ENCODE measurements at places on chromosomes 4 and X. TPM values are rescaled to one million over a fixed set of nuclear protein-coding genes. Genes with fewer than 3 reads are reported as not detected.

GAGE13 gene
- total RNA-seq, result not detected

MAD2L1 gene
- total RNA-seq, result 2.6 TPM

GPC4 gene
- total RNA-seq, result 62.7 TPM

FIP1L1 gene
- total RNA-seq, result 56.4 TPM

TSPAN5 gene
- 11.1 TPM for total RNA-seq

DNA sequence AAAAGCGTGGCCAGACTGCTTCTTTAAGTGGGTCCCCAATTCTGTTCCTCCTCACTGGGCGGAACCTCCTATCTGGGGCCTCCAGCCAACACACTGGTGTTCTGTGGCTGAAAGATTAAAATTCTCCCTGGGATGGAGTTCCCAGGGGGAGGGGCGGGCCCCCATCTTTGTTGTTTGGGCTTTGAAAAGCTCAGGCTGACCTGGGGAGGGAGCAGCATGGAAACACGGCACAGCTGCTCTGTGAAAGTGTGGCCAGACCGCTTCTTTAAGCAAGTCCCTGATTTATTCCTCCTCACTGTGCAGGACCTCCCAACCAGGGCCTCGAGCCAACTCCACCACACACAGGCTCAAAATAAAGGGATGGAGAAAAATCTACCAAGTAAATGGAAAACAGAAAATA is 219.5 kb downstream of the TMEM47 start:
- H3K27me3 ChIP-seq, result no peaks in the 10 kb centered on the region
- ATAC-seq, result peak; percentile 85
- no peaks in the 10 kb centered on the region for H3K4me1 ChIP-seq
- H3K27ac ChIP-seq, result peak overlapping the region; percentile 54

DNA sequence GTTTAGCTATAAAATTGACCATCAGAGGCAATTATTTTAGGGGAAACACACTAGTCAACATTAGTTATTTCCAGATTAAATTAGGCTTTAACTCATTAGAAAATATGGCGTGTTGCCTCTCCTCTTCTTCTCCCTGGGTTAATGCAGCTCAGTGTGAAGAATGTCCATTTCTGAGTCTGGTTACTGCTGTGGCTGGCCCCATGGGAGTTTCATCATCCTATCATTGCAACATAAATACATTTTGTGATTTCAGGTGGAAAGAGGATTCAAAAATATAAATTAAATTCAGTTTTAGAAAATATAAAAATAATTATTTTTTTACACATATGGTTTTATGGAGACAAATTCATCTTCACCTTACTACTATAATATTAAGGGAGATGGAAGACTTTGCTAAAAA is 288.5 kb upstream of the ARSJ start:
- no peaks in the 10 kb centered on the region for H3K27me3 ChIP-seq
- H3K27ac ChIP-seq, result no peak overlapping the region
- no peak overlapping the region for H3K4me3 ChIP-seq
- H3K36me3 ChIP-seq, result no peaks in the 10 kb centered on the region

DNA sequence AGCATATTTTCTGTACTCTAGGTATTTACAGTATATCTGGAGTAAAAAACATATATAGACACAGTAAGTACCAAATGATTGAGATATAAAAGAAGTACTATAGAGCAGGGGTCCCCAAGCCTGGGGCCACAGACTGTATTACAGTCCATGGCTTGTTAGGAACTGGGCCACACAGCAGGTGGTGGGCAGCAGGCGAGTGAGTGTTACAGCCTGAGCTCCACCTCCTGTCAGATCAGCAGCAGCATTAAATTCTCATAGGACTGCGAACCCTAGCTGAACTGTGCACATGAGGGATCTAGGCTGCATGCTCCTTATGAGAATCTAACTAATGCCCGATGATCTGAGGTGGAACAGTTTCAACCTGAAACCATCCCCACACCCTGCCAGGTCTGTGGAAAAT is 300.7 kb downstream of the NR3C2 start:
- peaks cover 8% of the 10 kb centered on the region for H3K4me1 ChIP-seq
- H3K4me3 ChIP-seq, result no peak overlapping the region
- H3K27me3 ChIP-seq, result no peaks in the 10 kb centered on the region
- H3K36me3 ChIP-seq, result no peaks in the 10 kb centered on the region
- no peak overlapping the region for H3K27ac ChIP-seq

DNA sequence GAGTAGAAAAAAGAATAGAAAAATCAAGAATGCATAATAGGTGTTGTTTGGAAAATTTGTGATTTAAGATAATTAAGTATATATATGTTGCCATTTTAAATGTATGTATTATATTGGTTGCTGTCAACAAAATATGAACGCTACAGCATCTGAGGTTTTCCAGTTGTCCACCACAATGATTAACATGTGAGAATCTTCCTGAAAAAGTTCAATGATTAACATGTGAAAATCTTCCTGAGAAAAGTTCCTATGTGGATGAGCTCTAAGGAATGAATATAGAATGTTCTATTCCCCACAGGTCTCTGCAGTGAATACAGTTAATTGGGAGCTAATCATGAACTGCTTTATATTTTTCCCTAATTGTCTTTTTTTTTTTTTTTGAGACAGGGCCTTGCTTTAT is 214.7 kb downstream of the CBR4 start:
- no peaks in the 10 kb centered on the region for H3K27me3 ChIP-seq
- H3K4me1 ChIP-seq, result no peaks in the 10 kb centered on the region
- H3K4me3 ChIP-seq, result no peak overlapping the region
- no peak for ATAC-seq

DNA sequence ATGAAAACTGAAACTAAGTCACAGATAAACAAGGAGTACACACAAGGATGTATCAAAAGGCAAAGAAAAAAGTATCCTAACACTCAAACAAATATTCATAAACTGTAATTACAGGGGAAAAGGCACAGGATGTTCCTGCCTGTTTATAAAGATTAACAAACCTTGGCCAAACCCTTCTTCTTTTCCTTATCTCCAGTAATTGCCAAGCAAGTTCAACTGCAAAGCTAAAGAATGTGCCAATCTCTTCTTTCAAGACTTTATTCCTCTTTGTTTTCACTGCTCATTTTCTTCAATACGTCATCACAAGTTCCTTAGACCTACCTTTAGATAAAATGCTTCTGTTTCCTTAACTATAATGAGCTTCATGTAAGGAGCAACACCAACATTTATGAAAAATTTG is 171.2 kb downstream of the AMELX start:
- H3K27ac ChIP-seq, result no peak overlapping the region
- H3K4me3 ChIP-seq, result no peak overlapping the region
- ATAC-seq, result no peak
- H3K4me1 ChIP-seq, result no peaks in the 10 kb centered on the region
- no peaks in the 10 kb centered on the region for H3K36me3 ChIP-seq

DNA sequence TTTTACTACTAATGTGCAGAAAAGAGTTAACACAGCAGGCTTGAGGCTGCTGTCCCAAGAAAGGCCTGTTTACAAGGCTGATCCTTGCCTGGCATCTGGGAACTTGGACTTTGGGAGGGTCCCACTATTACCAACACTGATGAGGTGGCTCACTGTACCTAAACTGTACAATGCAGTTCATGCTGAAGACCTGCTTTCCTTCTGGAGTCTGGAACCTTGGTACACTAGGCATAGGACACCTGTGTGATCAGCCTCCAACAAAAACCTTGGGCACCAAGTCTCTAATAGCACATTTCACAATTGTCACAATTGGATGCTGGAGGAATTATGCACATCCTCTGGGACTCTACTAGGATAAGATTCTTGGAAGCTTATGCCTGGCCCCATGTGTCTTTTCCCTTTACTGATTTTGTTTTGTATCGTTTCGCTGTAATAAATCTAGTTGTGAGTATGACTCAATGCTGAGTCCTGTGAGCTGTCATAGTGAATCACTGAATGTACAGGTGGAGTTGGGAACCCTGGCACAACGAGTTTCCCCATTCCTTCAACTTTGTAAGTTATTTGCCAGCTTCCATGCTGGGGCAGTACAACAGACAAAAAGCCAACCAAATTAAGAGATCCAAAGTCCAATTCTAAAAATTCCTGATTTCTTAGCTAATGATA is 45.9 kb downstream of the TEC start:
- no peaks in the 10 kb centered on the region for H3K27me3 ChIP-seq
- H3K4me1 ChIP-seq, result no peaks in the 10 kb centered on the region
- no peak overlapping the region for H3K4me3 ChIP-seq
- no peak overlapping the region for H3K27ac ChIP-seq
- no peak for ATAC-seq
- H3K36me3 ChIP-seq, result no peaks in the 10 kb centered on the region

DNA sequence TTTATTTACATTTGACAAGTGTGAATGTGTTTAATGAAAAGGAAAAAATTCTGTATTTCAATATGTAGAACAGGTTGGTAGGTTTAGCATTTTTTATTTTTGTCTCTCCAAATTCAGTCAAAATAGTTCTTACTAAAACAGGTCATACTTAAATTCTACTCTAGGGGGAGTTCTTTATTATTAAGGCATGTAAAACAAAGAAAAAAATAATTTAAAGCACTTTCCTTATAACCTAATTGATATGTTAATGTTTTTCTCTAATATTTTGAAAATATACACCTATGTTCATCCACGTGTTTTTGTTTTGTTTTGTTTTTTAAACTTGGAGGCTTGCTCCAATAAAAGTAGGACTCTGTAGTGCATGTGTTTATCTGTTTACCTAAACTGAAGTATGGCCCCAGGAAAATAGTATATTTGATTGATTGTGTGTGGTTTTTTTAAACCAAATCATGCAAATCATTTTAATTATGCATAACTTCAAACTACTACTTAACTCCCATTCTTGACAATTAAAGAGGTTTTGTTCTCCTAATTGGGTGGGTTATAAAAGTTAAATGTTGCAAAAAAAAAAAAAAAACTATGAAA is 562.7 kb downstream of the RPA4 start:
- no peak overlapping the region for H3K4me3 ChIP-seq
- no peak for ATAC-seq
- H3K27ac ChIP-seq, result no peak overlapping the region
- no peaks in the 10 kb centered on the region for H3K4me1 ChIP-seq
- no peaks in the 10 kb centered on the region for H3K36me3 ChIP-seq
- H3K27me3 ChIP-seq, result no peaks in the 10 kb centered on the region

DNA sequence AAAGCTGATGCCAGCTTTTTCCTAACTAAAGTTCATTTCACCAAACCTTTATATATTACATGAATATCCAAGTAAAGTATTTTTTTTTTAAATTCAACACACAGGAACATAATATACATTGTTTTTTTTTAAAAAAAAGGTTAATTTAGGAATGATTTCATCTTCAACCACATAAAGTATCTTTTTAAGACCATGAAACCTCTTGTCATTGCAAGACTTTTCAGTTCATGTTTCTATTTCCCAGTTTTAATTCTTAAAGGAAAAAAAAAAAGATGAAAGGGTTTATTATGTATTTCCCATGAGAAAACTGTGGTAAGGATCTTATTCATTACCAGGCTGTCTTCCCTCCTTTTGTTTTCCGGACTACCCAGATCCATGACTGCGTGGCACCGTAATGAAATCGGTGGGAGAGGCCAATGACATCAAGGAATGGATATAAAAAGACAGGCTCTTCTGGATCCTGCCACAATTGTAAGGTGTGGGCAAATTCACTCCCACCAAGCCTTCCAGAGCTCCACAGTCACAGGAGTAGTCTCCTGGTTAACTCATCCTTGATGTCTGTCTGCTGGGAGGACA is 84.7 kb upstream of the CBR4 start:
- no peak overlapping the region for H3K4me3 ChIP-seq
- H3K4me1 ChIP-seq, result no peaks in the 10 kb centered on the region
- peaks cover 28% of the 10 kb centered on the region for H3K36me3 ChIP-seq
- no peak overlapping the region for H3K27ac ChIP-seq
- ATAC-seq, result no peak

DNA sequence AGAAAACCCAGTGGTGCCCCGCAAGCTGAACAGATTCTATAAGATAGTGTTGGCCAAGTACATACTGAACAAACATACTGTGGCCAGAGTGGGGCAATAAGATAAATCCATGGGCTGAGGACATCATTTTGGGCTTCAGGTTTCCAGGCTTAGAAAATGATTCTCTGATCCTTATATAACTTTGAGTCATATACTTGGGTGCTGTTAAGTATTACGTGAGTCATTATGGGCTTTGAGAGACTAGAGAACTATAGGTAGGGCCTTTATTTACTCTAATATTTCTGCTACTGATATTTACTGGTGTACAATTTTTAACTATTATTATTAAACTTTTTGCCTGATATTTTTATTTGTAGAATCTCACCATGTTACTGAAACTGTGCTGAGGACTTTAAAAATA is 586.1 kb downstream of the CENPC start:
- ATAC-seq, result no peak
- no peaks in the 10 kb centered on the region for H3K27me3 ChIP-seq
- no peak overlapping the region for H3K4me3 ChIP-seq
- H3K4me1 ChIP-seq, result no peaks in the 10 kb centered on the region

DNA sequence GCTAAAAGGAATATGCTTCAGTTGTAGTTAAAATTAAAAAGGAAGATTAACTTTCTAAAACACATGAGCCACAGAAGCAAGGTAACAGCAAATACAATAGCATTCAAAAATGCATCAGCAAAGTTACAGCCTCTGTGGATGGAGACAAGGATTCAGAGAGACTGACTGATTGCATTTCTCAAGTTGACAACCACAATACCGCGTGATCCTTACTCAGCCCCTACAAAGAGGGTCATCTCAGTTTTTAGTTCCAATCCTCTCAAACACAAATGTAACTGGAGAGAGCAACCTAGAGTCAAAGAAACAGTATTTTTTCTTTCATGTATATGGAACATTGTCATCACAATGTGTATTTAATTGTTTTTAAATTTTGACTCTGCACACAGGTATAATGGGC is 14.2 kb upstream of the C1QTNF7 start:
- no peak for ATAC-seq
- H3K4me3 ChIP-seq, result no peak overlapping the region
- peak overlapping the region; percentile 50 for H3K27ac ChIP-seq
- no peaks in the 10 kb centered on the region for H3K27me3 ChIP-seq
- peaks cover 7% of the 10 kb centered on the region for H3K4me1 ChIP-seq
- H3K36me3 ChIP-seq, result no peaks in the 10 kb centered on the region

DNA sequence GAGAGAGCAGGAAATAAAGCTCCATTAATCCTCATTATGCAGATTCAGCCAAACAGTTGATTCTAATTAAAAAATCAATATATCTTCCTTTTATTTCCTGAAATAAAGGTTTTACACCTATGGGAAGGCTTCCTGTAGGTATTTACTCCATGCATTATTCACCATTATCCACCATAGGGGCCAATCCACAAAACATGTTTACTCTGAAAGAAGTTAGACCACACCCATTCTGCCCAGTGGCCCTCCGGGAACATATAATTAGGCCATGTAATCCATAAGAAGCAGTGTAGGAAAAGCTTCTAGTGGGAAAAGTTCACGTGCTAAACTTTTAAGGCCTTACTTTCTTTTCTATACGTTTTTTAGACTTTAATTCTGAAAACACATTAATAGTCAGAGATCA is 57.7 kb downstream of the SAT1 start:
- ATAC-seq, result no peak
- no peaks in the 10 kb centered on the region for H3K27me3 ChIP-seq
- H3K27ac ChIP-seq, result no peak overlapping the region
- no peaks in the 10 kb centered on the region for H3K4me1 ChIP-seq

GRCh38 chr4:122542411-122543236 is 78.2 kb downstream of the IL21 start:
- no peak overlapping the region for H3K4me3 ChIP-seq
- H3K36me3 ChIP-seq, result no peaks in the 10 kb centered on the region
- no peak overlapping the region for H3K27ac ChIP-seq
- ATAC-seq, result no peak

All from gastroesophageal sphincter (tissue), 4 donors.